ENCODE measurements at places on chromosomes 4 and X.

DNA sequence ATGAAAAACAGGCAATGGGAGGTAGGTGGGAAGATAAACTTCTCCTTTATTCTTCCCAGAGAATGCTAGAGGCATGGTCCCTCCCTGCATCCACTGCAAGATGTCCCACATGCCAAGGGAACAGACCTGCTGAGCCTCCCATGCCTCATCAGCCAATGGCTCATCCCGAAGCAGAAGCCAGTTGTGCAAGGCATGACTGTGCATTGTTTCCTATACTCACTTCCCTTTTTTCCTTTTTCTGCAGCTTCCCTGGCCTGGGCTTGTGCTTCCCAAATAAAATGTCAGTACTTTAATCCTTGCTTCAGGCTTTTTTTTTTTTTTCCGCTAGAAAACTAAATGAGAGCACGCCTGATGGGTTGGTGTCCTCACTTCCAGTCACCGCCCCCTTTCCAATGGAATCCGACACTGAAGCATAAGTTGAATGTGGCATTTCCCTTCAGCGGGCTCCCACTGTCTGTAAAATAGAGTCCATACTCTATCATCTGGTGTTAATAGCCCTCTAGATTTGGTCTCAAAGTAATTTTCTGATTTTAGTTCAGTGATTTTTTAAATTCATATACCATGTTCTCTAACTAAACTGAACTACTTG, 239.0 kb upstream of the JADE1 start:
- DNase-seq = no peak

GRCh38 chrX:41563876-41564275, 116.7 kb downstream of the NYX start:
- no peak for DNase-seq

DNA sequence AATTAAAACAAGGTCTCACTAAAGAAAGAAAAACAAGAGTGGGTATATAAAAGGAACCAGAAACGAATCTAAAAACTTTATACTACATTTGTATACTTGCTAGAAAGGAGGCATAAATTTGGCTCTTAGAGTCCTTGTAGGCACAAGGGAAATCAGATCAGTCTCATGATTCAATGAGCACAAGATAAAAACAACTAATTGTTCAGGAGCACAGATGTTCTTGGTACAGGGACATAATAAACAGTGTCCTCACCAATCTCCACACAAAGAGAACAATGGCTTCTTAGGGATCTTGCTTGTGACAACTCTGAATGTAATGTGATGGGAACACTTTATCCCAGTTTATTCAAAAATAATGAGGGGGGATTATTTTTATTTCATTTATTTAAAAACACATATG, 28.3 kb downstream of the TMEM144 start:
- no peak for DNase-seq

GRCh38 chr4:121096191-121096590, 23.9 kb upstream of the NDNF start:
- DNase-seq = no peak

DNA sequence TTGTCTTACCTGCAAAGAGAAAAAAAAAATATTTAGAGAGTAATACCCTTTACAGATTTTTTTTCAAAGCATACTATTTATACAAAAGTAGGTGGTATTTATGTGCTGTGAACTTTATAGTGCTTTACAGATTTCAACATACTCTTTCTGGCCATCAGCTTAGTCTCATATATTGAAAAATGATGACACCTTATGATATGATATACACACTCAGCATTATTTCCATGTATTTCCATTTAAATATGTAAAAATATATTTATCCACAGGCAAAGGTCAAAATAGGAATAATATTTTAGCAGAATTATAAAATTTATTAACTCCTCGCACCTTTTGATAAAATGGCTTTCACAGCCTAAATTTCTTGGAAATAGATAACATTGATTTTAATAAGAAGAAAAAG, 815.8 kb upstream of the EPHA5 start:
- no peak for DNase-seq

DNA sequence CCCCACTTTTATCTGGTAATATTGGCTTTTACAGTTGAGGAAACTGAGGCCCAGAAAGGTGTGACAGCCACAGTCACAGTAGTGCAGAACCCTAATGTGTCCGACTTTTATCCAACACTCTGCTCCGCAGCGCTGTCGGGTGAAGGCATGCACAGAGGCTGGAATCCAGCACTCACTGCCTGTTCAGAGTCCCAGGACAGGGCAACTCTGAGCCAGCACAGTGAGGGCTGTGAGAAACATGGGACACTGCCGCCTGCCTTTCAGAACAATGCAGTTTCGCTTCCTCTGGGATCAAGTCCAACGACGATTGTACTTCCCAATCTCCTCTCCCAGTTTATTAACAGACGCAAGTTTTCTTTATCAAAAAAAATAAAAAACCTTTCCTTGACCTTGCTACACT, 41.9 kb upstream of the PDGFRA start:
- no peak for DNase-seq

GRCh38 chrX:119604766-119605463, 1.3 kb downstream of the NKRF start:
- peak; percentile 12 for DNase-seq

DNA sequence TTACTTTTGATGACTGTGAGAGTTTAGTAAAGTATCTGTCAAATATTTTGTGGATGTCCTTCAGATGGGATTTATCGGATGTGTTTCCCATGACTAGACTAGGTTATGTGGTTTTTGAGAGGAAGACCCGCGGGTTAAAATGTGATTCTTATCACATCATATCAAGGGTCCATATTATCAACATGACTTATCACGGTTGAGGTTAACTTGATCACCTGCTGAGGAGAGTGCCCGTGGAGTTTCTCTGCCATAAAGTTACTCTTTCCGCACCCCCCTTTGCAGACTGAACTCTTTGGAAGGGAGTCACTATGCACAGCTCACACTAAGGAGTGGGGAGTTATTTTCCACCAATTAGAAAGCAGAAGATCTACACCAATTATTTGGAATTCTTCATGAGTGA, 38.7 kb downstream of the GLRB start:
- no peak for DNase-seq

DNA sequence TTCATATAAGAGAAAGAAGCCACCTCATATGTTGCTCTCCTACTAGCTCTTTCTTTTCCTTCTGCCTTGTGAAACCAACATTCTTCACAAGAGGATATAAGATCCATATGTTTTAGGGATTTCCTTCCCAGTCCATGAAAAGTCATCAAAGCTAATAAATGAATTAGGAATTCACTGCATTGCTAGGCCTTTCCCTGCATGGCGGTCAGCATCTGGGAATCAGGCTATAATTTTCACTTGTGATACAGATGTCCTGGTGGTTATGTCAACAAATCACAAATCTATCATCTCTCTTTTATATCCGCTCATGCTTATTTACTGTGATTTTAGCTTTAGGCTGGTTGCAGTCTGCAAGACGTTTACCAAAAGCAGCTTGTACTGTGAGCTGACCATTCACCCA, 510.0 kb downstream of the NLGN4X start:
- DNase-seq = no peak

DNA sequence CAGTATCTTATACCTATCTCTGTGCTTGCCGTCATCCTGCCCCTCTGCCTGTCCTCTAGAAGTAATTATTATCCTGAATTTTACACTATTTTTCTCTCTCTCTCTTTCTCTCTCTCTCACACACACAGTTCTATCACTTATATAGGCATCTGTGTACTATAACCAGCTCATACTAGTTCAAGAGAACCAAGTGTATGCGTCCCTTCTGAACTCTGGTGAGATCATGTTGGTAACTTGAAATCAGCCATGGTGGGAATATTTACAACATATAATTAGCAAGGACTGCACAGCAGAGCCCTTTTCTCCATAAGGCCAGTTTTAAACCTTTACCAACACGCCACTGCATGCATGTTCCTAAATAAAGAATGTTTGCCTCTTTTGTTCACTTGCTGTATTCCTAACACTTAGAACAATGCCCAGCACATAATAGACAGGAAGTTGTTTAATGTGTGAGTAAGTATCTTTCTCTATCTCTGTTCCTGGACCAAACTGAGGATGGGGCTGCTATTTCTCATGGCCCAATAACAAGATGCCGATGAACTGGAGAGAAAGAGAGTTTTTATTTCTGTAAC, 51.1 kb upstream of the IL21 start:
- peak; percentile 5 for DNase-seq

DNA sequence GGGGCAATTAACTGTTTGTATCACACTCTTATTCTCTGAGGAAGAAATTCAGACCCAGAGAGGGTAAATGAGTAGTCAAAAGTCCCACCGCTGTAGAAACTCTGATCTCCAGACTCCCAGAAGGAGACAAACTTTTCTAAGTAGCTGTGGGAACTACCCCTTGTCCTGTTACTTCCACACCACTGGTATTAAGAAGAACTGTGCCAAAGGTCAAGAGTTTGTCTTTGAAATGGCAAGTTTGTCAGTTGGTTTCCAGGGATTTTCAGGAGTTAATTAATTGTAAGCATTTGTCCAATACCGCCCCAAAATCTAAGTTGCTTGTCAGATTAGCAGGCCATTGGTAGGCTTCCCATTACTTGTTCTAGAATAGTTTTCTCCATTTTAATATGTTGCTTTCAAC, 85.7 kb downstream of the GC start:
- DNase-seq = no peak

Measured in NCI-H748 treated with DMSO at 0.1 percent for 48 hours (cell line).